ENCODE measurements at places on chromosomes 2 and 18.

DNA sequence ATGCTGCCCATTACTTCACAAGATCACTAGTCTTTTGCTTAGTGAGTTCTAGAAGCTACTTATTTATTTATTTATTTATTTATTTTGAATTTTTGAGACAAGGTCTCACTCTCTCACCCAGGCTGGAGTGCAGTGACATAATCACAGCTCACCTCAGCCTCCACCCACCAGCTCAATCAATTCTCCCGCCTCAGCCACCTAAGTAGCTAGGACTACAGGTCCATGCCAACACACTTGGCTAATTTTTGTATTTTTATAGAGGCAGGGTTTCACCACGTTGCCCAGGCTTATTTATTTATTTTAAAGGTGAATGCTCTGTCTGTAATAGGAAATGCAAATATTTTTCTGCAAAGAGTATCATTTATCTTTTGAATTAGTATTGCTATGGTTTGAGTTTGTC, 67.7 kb downstream of the ATAD2B start:
- DNase-seq, result no peak

DNA sequence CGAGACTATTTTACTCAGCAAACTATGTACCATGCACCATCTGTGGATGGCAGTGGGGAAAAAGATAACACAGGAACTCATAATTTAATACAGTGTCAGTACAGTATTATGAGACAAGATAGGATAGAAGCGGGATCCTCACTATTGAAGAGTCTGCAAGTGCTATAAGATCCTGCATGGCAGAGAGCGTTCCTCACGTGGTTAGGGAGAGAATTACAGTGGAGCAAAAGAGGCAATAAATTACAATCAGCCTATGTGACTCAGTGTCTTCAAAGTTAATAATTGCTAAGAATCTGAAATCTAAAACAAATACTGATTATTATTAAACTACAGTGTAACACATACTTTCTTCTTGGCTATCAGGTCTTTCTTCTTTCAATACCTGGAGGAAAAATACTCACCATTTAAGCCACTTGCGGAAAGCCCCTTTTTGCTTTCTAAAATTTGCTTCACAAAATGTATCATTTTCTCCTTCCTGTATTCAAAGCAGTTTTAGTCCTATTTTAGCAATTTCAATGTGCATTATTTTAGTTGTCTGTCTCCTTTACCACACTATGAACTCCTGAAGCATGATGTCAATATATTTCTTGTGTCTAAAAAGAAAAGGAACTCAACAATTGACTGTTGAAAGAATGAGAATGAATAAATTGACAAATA, 342.9 kb downstream of the SPAG16 start:
- no peak for DNase-seq

- no peak for DNase-seq
Observed at GRCh38 chr18:2532797-2533196, 38.5 kb downstream of the METTL4 start.

GRCh38 chr2:1639086-1639858, 105.0 kb downstream of the PXDN start:
- no peak for DNase-seq

DNA sequence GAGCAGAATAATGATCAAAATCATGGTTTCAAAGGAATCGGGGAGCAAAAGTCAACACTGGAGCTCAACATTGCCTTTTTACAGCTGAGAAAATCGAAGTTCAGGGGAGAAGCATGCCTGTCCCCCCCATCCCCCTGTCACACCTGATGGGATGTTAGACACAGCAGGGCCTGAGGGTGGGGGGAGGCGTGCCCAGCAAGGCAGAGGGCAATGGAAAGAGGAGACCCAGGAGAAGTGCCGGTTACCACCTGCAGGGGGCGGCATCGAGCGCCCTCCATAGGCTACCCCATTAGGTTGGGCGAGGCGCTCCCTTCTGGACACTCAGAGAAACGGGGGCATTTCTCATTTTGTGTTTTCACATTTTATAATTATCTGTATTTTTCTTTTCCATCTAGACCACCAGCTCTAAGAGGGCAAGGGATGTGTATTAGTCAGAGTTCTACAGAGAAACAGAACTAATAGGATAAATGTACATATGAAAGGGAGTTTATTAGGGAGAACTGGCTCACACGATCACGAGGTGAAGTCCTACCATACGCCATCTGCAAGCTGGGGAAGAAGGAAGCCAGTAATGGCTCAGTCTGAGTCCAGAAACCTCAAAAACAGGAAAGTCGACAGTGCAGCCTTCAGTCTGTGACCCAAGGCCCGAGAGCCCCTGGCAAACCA, 271.3 kb downstream of the LRATD1 start:
- DNase-seq, result peak; percentile 18

DNA sequence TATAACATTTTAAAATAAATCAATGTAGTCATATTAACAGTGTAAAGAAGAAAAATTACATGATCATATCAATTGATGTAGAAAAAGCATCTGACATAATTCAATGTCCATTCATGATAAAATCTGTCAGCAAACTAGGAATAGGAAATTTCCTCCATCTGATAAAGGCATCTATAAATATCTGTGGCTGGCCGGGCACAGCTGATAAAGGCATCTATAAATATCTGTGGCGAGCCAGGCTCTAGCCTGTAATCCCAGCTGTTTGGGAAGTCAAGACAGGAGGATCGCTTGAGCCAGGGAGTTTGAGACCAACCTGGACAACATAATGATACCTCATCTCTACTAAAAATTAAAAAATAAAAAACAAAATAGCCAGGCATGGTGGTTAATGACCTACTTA, 18.1 kb upstream of the RANBP2 start:
- DNase-seq, result no peak

All from AG20443 (cell line).